ENCODE measurements at places on chromosomes 1 and 21.

- no peak for DNase-seq
Measured at GRCh38 chr1:209291715-209292114, 291.8 kb upstream of the CAMK1G start.

- no peak for DNase-seq
Measured at GRCh38 chr1:29197590-29197924, 15.9 kb upstream of the SRSF4 start.

GRCh38 chr1:1920057-1920607 is 1.1 kb upstream of the TMEM52 start:
- DNase-seq = no peak

DNA sequence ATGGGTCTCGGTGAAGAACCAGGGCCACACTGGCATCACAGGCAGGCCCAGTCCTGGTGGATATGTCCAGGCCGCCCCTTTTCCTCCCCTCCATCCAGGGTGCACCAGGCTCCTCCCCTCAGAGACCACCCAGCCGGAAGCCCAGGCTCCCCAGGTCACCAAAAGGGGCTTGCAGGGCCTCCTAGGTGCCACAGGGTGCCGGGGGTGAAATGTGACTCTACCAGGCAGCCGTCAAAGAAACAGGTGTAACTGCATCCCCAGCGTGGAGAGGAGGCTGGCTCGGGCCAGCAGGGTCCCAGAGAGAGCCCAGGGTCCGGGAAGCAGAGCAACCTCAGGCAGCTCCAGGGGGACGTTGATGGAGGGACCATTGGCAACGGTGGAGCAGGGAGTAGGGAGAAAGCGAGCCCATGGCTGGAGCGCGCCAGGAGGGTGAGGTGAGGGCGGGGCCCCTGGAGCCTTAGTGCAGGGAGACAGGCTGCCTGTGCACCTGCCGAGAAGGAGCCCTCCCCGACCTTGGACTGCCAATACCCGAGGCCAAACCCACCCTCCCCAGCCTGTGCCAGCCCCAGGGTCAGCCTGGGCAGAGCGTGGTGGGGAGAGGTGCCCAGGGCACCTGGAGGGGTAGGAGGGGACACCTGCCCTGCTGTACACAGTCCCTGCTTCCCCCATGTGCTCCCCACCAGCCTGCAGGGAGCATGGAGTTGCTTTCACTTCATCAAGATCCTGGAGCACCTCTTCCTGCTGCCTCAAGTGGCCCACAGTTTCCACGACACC is 48.3 kb upstream of the POFUT2 start:
- no peak for DNase-seq

DNA sequence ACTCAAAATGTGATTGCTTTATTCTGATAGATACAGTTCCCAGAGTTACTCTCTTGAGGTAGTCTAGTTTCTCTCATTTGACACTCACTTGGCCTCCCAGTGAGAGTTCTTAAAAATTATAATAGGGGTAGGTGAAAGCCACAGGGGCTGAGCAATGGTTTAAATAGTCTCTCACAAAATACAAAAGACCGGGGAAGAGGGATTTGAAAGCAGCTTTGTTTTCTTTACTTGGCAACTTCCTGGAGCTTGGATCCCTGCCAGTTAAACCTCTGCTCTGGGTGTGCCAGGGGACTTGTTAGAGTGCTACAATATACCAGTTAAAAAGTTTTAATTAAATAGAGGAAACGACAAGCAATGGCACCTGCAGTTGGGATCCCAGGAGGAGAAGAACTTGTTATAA is 31.7 kb downstream of the OR13G1 start:
- no peak for DNase-seq

- DNase-seq = no peak
Measured at GRCh38 chr1:213692321-213692720, 295.5 kb upstream of the PROX1 start.

GRCh38 chr21:38949070-38949380 is 143.3 kb downstream of the ETS2 start:
- DNase-seq = no peak

DNA sequence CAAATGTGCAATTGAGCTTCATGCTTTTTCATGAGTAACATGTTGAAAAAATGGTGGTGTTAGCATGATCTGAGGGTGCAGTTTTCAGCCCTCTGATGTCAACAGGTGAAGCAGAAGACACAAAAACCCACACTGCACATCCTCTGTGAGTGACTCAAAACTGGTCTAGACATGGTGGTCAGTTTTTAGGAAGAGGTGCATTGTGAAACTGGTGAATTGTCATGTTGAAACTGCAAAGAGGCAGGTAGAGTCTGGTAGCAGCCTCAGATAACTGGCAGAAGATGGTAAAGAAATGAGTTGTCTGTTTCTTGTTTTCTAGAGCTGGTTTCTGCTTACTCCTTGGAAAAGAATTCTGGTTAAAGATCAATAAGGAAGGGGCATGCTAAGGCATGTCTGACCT is 97.3 kb upstream of the HMCN1 start:
- DNase-seq = no peak

- DNase-seq = no peak
Measured at GRCh38 chr1:37477946-37478345, 3.6 kb downstream of the ZC3H12A start.

- peak; percentile 4 for DNase-seq
Measured at GRCh38 chr1:231724876-231725647, 98.5 kb downstream of the DISC1 start.

- DNase-seq = no peak
Measured at GRCh38 chr1:207804721-207805468, 53.0 kb downstream of the CD46 start.

GRCh38 chr1:107247679-107248078 is 106.8 kb downstream of the NTNG1 start:
- DNase-seq = no peak

- no peak for DNase-seq
Measured at GRCh38 chr1:11100149-11100493, 452 bp upstream of the EXOSC10 start.

Data from stimulated activated CD4-positive, alpha-beta T cell treated with anti-CD3 and anti-CD28 coated beads, Interleukin-12 subunit alpha, Interleukin-12 subunit beta, amount 100 ng/mL, for 24 hours (primary cell).